ENCODE measurements at places on chromosomes 11 and 22.

DNA sequence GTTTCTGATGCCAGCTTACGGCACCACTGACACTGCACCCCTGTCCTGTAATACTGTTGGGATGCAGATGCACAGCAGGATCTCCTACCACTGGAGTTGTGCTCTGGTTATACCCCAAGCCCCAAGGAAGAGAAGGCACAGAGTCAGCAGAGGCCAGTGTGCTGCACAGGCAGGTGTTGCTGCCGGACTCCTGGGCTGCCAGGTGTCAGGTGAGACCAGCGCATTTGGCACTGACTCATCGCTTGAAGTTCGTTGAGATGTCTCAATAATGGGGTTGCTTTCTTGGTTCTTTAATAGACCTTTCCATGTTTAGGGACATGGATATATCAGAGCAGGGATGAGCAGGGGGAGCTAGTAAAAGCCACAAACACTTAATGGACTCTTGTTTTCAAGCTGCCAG is 75.7 kb upstream of the TTC12 start:
- no peak for DNase-seq

DNA sequence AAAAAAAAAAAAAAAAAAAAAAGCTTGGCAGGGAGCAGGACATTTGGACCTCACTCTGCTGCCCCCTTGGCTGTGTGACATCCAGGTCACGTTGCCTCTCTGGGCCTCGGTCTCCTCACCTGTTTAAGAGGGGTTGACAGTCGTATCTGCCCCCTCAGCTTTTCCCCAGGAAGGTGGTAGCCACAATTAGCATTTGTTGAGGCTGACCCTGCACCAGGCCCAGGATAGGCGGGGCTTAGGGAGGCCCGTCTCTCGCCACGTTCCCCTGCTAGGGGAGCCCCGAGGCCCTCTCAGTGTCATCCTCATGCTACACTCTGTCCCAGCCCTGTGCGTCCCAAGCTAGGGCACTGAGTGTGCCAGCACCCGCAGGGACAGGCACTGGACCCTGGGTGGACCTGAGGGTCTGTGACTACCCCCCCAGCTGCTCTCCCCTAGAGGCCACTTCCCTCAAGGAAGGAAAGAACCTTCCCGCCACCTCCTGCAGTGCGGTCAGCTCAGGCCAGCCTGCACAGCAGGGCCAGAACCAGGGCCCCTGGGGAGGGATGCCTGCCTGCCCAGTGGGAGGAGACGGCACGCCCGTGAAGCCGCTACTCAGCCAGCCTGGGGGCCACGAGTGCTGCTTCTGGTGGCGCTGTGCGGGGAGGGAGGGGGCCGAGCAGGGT is 38.5 kb upstream of the PPARA start:
- no peak for DNase-seq

DNA sequence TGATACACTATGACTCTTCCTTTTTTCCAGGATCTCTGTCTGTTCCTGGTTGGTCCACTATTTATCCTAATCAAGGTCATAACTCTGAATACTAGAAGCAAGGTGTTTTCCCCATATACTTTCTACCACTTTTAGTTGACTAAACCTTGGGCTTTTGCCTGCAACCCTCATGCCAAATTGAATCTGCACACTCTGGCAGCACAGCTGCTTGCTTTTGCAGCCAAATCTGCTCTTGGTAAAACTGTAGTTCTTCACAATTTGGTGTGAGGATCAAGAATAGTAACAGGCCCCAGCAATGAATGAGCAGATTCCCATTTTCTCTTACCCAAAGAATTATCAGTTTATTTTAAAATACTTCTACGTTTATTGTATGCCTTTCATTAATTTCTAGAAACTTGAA is 586.5 kb upstream of the CNTN5 start:
- DNase-seq, result no peak

DNA sequence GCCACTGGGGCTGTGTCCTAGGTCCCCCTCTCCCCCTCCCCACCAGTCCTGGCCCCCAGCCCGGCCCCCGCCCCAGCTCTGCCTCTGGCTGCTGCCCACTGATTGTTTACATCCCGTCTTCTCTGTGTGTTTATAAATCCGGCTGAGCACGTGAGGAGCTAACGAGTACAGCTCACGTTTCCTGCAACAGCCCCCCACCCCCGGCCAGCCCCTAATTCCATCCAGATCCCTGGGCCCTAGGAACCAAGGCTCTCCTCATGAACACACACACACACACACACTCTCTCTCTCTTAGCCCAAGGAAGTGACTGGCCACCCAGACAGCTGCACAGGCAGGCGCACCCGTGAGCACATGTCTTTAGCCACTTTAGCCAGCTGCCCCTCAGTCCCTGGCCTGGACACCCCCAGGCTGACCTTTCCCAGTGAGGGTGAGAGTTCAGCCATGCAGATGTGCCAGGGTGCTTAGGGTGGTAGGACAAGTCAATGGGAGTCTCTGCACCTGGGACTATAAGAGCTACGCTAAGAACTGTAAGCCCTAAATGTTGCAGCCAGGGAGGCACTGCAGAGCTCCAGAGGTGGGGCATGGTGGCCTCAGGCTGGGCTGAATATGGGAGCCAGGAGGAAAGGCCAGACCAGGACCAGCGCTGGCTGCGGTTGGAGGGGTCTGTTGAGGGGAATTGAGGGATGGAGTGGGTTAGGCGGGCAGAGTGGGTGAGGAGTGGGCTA is 2.9 kb downstream of the CLCF1 start:
- no peak for DNase-seq

DNA sequence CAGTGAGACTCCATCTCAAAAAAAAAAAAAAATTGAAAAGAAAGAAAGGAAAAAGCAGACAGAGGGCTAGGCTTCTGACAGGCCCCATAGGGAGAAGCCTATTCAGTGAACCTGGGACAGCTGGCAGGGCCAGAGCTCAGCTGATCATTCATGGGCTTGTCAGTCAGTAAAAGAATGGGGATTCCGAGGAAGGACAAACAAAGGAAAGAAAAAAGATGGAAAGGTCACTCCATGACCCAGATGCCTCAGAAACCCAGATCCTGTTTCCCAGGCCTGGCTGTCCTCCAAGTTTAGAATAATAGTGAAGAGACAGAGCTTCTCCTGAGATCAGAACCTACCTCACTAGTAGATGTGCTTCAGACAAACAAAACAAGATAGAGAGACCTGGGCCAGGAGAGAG is 34.3 kb upstream of the ASPHD2 start:
- DNase-seq, result no peak

- DNase-seq, result no peak
Observed at GRCh38 chr11:108148556-108148955, 27.2 kb downstream of the ACAT1 start.

DNA sequence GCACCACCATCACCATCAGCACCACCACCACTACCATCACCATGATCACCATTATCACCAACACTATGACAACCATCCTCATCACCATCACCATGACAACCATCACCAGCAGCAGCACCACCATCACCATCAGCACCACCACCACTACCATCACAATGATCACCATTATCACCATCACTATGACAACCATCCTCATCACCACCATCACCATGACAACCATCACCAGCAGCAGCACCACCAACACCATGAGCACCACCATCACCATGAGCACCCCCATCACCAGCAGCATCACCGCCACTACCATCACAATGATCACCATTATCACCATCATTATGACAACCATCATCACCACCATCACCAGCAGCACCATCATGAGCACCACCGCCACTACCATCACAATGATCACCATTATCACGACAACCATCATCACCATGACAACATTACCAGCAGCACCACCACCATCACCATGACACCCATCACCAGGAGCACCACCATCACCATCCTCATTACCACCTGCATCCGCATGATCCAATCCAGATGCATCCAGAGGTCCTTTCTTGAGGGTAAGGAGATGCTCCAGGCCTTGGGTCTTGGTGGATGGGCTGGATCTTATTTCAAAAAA is 23.8 kb downstream of the PHF21B start:
- DNase-seq, result no peak

DNA sequence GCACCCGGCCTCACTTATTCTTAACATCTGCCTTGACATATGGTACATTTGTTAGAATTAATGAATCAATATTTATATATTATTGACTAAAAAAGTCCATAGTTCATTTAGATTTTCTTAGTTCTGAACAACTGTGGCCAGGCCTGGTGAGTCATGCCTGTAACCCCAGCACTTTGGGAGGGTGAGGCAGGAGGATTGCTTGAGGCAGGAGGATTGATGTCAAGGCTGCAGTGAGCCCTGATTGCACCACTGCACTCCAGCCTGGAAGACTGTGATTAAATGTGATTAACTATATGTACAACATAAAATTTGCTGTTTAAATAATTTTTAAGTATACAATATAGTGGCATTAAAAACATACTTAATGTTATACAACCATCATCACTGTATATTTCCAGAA is 5.6 kb downstream of the UVRAG start:
- DNase-seq, result no peak

DNA sequence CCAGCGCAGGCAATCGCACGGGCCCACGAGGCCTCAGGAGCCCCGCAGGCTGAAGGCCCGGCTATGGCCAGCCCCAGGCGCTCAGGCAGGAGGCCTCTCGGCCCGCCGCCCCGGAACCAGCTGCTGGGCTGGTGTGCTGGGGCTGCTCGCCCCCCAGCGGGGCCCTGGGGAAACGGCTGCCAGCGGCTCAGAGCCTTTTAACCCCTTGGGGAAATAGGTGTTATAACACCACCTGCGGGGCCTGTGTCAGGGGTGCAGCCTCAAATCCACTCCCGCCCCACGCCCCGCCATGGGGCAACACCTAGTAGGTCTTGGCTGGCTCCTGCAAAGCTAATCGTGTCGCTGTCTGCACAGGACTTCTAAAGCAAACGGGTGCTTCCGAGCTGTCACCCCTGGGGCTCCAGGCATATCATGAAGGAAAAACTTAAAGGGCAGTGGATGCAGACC is 237.4 kb downstream of the TTC28 start:
- peak; percentile 81 for DNase-seq

- DNase-seq, result no peak
Observed at GRCh38 chr11:97909614-97910399, 1110.9 kb upstream of the CNTN5 start.

- DNase-seq, result no peak
Observed at GRCh38 chr22:29284196-29284595, 16.1 kb downstream of the EWSR1 start.

DNA sequence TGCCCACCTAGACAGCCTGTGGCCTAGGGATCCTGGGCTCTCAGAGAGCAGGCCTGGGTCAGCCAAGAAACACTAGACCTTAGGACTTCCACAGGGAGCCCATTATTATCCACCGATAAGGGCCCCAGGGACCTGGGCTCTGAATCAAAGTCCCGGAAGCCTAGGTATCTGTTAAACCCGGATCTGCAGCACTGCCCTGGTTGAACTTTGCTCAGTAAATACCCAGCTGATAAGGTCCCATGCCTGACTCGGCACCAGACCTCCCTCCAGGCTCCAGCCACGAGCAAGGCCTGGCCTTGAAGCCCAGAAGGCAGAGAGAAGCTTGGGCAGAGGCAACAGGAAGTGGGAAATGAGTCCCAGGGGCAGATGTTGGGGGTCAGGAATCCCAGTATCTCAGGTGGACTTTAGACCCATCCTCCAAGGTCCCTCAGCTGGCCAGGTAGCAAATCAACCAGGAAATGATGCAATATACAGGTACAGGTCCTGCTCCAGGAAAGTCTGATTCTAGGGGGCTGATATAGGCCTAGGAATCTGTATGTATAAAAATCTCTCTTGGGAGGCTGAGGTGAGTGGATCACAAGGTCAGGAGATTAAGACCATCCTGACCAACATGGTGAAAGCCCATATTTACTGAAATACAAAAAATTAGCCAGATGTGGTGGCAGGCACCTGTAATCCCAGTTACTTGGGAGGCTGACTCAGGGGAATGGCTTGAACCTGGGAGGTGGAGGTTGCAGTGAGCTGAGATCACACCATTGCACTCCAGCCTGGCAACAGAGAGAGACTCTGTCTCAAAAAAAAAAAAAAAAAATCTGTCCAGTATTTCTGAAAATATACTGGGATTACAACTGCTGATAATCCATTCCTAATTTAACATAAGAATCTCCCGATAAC is 18.7 kb downstream of the POU2AF1 start:
- no peak for DNase-seq

All from endothelial cell (in vitro differentiated cells).